ENCODE measurements at places on chromosomes 5 and 9.

GRCh38 chr9:107690021-107690420, 200.5 kb upstream of the KLF4 start:
- DNase-seq: no peak

GRCh38 chr5:74848553-74849025, 17.6 kb downstream of the FAM169A start:
- DNase-seq: no peak

- DNase-seq: no peak
These were observed 7.1 kb downstream of the TXNDC8 start for GRCh38 chr9:110330484-110331105.

- DNase-seq: no peak
These were observed 166.1 kb downstream of the MARCHF11 start for GRCh38 chr5:16013334-16014065.

- DNase-seq: no peak
These were observed 49.7 kb downstream of the VAV2 start for GRCh38 chr9:133942206-133942975.

GRCh38 chr9:88737876-88738275, 202.9 kb downstream of the NXNL2 start:
- DNase-seq: no peak

DNA sequence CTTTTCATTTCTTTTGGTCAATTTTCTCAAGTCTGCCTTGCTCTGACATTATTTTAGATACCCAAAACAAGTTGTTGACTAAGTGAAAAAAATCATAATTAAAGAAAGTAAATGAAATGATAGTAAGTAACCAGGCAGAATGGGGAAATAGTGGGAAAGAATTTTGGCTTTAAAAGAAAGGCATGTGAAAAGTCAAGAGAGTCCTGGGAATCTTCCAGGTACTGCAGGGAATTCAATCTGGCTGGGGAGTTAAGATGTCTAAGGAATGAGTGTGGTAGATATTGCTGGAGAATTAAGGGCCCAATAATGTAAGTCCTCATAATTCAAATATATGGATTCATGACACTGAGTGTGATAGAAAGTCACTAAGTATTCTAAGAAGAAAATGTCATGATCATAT, 123.1 kb upstream of the PAPPA start:
- DNase-seq: no peak

GRCh38 chr9:36625006-36625615, 52.4 kb downstream of the MELK start:
- DNase-seq: no peak

- no peak for DNase-seq
These were observed 185.9 kb downstream of the KIAA0825 start for GRCh38 chr5:94432499-94432898.

GRCh38 chr5:33299621-33300208, 141.1 kb upstream of the TARS1 start:
- no peak for DNase-seq

DNA sequence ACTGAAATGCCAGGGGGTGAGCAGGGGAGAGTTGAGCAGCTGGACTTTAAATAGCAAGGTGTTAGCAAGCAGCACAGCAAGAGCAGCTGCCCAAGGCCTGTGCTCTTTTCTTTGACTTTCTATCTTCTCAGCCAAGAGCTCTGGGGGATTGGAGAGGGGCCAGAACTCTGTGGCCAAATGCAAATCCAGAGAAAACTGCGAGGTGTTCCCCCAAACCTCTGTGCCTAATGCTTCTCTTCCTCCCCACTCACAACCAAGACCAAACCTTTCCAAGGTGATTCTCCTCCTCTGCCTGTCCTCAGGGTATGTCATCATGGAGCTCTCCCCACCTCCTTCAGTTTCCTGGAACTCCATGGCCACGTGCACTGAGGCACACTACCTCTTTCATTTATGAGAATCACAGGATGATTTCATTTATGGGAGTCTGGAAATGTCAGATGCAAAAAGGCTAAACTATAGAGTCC, 118.7 kb upstream of the WWC1 start:
- no peak for DNase-seq

DNA sequence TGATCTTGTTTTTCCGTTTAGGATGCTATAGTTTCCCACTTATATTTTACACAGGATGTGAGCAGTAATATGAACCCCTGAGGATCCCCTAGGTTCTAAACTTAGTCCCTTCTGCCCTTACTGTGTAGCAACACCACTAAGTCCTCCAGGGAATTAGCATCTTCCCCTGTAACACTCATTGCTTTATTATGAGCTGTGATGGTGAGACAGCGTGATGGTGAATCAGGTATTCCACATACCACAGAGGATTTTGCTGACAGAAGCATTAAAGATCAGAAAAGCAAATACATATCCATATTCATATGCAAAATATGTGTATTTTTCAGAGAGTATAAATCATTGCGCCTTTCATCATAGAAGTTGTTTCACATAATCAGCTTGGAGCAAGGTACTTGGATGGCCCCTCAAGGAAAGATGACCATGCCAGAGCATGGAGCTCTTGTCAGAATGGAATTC, 317.0 kb downstream of the ICE1 start:
- DNase-seq: no peak

- no peak for DNase-seq
These were observed 324.8 kb downstream of the PRELID2 start for GRCh38 chr5:145510324-145510723.

DNA sequence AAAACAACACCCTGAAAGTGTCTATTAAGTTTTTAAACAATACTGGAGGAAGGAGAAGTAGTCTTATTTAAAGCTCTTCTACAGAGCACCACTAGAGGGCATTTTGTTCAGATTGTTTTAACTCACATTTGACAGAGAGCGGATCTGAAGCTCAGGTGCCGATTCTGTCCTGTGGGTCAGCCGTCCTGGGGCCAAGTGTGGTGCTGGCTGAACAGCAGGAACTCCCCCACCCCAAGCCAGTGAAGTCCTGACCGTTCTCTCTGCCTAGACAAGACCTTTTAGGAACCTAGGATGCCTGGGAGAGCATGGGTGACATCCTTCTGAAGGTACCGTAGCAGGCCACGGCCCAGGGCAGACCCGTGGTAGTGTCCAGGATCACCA, 3.9 kb downstream of the EXOC3 start:
- no peak for DNase-seq

DNA sequence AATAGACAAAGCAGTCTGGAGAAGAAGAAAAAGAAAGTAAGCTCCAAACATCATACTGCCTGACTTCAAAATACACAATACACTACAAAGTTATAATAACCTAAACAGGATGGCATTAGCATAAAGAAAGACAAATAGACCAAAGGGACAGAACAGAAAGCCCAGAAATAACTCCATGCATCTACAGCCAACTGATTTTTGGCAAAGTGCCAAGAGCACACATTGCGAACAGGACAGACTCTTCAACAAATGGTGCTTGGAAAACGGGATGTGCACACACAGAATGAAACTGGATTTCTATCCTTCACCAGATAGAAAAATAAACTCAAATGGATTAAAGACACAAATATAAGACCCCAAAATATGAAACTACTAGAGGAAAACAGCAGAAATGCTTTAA, 66.6 kb upstream of the SPATA31E1 start:
- no peak for DNase-seq

DNA sequence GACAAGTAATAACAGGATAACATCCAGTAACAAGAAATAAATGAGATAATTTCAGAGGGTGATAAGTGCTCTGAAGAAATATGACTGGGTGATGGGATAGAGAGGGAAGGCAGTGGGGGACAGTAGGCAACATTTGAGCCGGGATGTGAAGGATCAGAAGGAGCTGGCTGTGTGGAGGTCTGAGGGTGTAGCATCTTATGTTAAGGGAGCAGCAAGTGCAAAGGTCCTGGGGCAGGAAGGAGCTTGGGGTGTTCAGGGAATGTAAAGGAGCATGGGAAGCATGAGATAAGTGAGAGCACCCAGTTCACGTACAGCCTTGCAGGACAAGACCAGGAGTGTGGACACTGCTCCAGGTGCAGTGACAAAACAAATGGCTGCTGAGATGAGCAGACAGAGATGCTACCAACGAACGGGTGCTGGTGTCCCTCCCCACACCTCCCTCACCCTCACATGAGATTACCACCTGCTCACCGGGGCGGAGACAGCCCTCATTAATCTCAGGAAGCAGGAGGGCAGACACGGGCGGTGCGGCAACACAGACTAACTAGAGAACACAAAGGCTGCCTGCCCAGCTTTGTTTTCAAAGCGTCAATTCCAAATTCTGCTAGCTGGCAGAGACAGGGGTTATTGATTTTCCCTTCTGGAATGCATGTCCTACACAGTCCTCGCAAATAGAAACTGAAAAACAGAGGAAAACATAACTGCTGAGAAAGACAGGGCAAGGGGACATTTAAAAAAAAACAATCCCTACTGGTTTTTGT, 298.1 kb upstream of the PANK3 start:
- no peak for DNase-seq

GRCh38 chr5:66639037-66639436, 42.8 kb downstream of the MAST4 start:
- DNase-seq: no peak

DNA sequence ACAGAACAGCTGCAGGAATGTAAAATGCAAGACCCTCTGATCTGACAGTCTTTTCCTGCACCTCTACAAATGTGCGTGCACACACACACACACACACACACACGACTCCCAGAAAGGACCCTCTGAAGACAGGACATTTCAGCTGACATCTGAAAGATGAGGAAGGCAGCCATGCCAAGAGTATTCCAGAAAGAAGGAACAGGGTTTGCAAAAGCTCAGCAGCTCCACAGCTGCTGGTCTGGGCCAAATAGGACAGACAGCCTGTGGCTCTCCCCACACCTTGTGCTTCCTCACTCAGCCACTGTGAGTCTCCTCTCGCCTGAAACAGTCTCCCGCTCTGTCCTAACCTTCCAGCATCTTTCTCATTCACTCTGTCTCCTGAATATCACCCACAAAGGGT, 189.0 kb downstream of the PALM2AKAP2 start:
- no peak for DNase-seq

DNA sequence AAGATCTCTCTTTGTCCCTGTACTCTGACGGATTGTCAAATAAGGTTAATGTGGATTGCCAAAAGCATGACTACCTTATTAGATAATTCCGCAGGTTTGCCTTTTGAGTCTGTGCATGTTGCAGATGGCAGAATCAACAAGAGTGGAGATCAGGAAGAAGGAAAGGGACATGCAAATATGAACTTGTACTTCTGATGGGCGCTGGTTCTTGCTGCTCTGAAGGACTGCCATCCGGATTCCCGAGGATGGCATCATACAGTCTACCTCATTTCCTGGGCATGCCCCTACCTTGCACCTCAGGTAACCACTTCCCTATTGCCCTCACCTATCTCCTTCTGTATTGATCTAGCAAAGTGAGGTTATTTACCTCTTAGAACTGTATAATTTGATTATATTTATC, 504.2 kb downstream of the ACTL7B start:
- DNase-seq: no peak

- no peak for DNase-seq
These were observed 107.6 kb downstream of the RNF180 start for GRCh38 chr5:64273276-64273675.

DNA sequence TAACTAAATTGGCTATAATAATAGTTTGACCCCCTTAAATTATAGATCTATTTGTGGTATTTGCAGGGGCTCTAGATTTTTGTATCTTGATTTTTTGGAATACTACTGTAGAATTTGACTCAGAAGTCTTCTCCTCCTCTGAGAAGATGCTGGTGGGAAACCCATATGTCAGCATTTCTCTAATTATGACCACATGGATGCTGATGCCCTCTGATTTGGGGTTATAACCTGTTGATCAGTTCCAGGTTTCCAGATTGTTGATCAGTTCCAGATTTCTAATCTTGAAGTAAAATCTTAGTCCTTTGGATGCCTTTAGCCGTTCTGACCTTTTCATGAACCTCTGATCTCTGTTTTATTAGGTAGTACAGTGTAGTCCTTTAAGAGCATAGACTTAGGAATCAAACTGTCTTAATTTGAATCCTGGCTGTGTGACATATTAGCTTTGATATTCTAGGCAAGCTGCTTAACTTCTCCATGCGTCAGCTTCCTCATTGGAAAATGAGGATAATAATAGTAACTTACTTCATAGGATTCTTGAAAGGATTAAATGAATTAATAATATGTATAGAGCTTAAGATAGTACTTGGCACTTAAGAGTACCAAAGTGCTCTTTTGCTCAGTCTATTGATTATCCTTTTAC, 8.1 kb downstream of the FSD1L start:
- no peak for DNase-seq

GRCh38 chr5:171622010-171622409, 163.6 kb upstream of the SMIM23 start:
- no peak for DNase-seq

DNA sequence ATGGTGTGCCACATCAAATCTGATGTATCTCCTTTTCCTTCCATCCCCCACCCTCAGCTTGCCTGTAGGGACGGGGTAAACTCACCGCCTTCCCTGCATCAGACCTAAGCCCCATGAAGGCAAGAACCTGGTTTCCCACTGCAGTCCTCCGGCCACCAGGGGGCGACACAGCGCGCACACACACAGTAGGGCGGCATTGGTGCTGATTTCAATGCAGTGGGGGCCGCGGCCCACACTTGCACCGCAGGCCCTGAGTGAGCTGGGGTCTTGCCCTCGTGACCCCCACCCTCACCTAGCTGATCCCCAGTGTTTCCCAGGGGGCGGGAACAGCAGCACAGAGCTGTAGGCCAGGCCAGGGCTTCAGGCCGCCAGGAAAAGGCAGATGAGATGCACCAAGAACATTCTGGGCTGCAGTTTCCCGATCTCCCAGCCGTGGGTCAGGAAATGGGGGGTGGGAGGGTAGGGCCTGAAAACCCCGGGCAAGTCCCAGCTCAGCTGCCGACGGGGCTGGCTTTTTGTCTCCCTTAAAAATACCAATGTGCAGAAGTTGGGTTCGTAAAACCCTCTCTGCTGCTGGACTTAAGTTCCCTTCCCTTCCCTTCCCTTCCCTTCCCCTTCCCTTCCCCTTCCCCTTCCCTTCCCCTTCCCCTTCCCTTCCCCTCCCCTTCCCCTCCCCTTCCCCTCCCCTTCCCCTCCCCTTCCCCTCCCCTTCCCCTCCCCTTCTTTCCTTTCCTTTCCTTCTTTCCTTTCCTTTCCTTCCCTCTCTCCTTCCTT, 19.5 kb downstream of the FAM163B start:
- DNase-seq: no peak

DNA sequence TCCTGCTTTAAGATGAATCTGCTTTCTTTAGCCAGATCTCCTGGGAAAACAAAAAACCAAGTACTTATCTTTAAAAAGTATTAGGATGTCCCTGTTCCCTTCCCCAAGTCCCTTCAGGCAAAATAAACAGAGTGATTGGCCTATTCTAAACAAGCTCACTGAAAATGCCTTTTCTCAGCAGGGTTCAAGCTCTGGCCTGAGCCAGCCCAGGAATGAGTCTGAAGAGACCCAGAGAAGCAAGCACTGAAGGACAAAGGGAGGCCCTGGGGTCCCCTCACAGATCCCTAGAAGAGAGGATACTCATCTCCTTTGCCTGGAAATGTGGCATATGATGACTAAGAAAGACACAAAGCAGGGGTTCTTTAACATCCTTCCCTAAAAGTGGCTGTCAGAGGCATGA, 66.8 kb upstream of the MAP1B start:
- no peak for DNase-seq

DNA sequence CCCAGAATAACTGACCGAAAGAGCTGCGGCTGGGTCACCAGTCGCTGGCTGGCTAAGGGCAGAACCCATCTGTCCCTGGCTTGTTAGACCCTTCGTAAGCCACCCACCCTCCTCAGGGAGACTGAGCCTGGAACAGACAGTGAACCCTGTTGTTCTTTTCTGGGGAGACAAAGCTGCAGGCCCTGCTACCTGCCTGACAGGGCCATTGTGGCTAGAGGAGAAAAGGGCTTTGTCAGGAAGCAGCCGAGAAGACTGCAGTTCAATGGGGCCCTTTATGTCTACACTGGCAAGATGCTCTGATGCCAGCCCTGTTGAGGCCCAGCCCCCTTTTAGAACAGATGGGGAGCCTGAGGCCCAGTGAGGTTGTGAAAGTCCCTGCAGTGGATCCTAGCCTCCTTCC, 3.7 kb upstream of the NIPAL4 start:
- no peak for DNase-seq
